ENCODE measurements at places on chromosomes 5 and 9.

GRCh38 chr9:113179839-113180238 lies 29.0 kb downstream of the SLC31A2 start:
- no peak for DNase-seq

DNA sequence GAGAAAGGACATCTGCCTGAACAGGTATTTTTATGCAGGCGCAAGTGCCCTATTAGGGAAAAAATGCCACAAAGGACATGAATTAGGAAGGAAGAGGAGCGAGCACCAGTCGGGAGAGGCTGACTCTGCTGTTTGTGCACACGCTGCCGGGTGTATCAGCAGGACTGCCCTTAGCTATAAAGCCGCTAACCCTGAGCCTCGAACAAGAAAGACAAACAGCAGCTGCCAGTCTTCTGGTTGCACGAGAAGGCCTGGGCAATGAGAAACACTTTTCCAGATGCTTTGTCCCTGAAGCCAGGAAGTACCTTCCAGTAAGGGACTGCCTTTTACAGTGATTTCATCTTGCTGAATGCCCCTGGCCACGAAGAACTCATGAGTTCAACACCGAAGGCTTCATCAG lies 12.6 kb downstream of the QSOX2 start:
- DNase-seq = no peak

- no peak for DNase-seq
Measured at GRCh38 chr9:96495341-96495740, 45.4 kb downstream of the HABP4 start.

DNA sequence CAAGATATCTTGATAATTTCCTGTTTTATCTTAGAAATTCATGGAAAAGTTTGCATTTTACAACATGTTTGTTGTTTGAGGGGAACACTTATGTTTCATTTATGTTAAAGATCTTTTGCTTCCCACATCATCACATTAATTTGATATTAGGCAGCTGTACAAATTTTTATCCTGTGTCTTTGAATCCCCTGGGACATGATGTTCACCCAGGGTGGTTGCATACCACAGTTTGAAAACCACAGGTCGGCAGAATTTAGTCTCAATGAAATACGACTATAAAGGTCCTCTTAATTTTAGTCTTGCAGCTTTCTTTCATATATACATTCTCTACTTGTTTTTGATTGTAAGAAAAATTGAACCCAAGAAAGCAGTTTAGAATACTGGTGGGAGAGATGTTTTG lies 3.7 kb downstream of the NAA35 start:
- DNase-seq = no peak

DNA sequence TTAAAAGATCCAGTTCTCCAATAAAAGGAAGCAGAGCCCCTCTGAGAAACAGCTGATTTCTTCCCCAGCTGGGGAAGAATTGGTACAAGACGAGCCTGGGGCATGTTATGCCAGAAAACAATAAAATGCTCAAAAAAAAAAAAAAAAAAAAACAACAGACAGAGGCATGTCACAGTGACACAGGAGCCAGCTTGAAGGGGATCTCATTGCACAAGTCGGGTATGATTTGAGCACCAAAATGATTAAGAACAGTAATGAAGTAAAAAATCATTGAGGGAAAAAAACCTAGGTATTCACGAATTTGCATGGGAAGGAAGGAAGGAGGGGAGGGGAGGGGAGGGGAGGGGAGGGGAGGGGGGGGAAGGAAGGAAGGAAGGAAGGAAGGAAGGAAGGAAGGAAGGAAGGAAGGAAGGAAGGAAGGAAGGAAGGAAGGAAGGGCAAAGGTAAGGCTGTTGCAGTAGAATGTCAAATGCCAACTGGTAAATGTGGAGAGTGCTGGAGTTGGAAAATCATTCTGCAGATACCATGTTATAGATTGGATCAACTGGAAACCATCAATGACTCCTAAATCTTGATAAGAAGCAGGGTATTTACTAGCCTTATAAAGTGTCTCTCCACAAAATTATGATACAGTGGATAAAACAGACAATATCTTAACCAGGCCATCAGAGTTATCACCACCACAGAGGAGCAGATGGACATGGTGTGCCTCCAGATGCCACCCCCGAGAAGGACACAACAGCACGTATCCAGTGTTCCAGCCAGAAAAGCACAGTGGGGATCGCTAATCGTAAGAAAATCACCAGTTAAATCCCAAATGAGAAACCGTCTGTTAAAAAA lies 7.2 kb downstream of the GNA14 start:
- DNase-seq = no peak

- DNase-seq = no peak
Measured at GRCh38 chr5:56313004-56313531, 79.9 kb upstream of the ANKRD55 start.

DNA sequence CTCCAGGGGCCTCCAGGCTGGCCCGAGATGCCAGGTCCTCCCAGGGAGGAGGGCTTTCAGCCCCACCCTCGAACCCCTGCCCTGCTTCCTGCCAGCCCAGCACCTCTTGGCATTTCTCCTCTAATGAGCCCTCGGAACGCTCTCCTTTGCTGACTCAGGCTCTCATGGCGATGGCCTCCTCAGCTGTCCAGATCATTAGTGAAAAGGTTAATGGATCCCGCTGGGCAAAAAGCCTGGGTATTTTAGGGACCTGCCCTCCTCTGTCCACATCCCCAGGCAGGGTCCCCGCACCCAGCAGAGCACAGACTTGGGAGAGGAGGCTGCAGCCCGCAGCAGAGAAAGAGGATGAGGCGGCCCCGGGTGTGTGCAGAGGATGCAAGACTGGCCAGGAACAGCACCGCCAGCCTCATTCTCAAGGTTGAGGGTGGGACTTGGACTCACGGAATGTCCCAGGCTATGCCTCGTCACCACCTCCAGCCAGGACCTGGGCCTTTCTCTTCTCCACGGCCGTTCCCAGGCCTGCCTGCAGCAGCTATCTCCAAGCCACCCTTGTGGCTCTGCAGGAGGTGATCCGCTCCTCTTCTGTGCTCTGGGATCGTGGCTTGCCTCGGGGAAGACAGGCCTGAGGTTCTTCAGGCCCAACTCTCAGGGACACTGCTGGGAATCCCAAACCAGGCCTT lies 23.0 kb upstream of the ADAMTS2 start:
- DNase-seq = no peak

DNA sequence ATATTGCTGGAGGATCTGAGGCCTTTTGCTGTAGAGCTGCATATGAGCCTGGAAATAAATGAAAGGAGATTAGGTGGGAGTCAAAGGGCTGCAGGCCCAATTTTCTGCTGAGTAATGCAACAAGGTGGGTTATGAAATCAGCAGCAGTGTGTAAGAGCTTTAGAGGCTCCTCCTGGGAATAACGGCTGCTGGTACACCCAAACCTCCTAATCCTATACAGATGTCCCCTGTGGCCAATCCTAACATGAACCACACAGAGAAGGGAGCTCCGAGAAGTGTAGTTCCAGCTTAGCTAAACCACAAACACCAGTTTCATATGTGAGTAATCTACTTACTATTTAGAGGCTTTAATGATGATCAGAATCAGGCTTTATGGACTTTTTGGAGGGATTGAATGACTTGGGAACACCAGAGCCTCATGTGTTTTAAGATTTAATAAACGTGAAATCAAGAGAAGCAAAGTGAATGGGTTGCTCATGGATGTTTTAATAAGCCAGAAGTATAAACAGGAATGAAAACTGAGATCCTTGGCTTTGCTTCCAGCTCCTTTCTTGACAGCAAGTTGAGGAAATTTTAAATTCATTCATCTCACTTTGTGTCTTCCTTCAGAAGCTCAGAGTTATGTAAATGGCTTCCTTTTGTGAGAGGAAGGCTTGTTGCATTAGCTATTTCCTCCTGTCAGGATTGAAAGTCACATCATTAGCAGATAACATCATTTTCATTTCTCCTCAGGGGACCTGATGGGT lies 437.5 kb downstream of the TMEM232 start:
- no peak for DNase-seq

DNA sequence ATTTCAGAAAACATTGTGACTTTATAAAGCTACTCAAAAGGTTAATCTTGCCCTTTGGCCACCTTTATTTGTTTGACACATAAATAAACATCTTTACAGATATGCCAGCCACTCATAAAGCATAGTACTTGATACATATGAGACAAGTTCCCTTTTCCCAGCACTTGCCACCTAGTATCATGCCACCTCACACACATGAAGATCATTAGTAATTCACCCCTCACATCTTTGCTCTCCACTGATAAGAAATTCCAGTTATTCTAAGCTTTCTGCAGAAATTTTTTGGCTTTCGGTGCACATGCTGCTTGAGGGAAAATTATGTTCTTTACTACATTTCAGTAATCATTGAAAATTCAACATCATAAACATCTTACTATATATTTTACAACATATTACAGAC lies 59.1 kb downstream of the DEPDC1B start:
- no peak for DNase-seq

DNA sequence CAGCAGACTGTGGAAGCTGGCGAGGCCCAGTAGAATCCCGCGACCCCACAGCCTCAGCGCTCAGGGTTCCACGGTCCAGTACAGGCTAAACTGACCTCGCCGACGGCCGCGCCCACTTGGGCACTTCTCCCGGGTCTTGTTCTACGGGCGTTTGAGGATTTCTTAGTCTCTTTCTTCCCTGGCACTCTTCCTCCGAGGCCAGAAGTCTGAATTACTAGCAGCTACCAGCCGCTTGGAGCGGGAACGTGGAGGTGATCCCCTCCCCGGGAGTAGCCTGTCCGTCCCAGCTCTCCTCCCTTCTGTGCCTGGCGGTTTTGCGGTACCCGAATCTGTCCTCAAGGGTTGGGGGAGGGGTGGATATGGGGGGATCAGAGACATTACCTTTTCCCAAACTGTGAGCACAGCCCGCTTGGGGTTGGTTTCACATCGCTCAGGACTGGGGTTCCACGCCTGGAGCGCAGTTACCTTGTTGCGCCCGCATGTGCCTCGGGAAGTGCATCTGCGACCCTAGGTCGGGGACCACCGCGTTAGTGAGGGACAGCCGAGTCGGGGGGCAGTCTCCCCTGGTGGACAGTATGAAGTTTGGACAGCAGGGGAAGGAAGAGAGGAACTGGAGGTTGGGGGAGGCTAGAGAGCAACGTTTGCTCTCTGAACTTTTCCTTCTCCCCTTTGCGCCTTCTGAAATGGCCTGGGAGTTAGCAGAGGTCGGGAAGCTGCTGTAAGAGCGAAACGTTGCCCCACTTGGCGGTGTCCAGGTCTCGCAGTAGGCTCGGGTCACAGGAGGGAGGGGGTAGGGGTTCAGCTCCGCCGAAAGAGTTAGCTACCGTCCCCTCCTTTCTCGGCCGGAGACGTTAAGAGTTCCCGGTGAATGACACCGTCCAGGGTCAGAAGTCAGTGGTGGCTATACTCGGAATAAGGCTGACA lies 190.8 kb downstream of the MEF2C start:
- no peak for DNase-seq

- DNase-seq = no peak
Measured at GRCh38 chr5:35938568-35939227, at the start of gene CAPSL. TSS of gene CAPSL (minus strand) at chr5:35938622. CDS start at chr5:35921120, 17,502 bp downstream.

GRCh38 chr9:104313396-104314110 lies 190.5 kb upstream of the OR13F1 start:
- DNase-seq = no peak

DNA sequence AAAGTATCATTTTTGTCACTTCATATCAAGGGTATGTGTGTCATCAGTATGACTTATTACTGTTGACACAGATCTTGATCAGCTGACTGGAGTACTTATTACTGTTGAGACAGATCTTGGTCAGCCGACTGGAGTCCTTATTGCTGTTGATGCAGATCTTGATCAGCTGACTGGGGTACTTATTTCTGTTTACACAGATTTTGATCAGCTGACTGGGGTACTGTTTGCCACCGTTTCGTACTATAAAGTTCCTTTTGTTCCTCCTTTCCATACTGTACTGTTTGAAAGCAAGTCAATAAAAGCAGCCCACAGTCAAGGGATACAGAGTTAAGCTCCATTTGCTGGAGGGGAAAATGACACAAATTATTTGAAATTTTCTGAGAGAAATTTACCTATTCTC lies 347.3 kb downstream of the CDH12 start:
- DNase-seq = no peak

DNA sequence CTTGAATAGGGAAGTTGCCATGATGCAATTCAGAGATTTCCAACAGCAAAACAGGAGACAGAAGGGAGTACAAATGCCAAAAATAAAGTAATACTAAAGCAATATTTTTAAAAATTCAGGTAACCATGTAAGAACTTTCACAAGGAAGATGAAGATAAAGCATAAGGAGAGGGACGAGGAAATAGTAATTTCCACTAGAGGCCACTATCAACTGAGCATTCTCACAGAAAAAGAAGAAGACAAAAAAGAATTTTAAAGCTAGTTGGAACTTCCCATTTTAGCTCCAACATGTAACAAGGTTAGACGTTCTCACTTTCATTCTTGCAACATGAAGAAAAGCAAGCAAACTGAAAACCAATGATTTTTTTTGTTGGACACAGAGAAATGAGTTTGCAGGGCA lies 779.9 kb upstream of the CDH6 start:
- no peak for DNase-seq

GRCh38 chr5:57302164-57302563 lies 128.3 kb downstream of the GPBP1 start:
- DNase-seq = peak; percentile 48

- no peak for DNase-seq
Measured at GRCh38 chr5:164359260-164360255, 854.1 kb downstream of the MAT2B start.

GRCh38 chr9:114055894-114056293 lies 22.2 kb downstream of the AMBP start:
- DNase-seq = no peak

GRCh38 chr9:91711755-91712601 lies 238.1 kb downstream of the ROR2 start:
- DNase-seq = peak; percentile 53

- no peak for DNase-seq
Measured at GRCh38 chr5:66661149-66661548, 65.0 kb downstream of the MAST4 start.

DNA sequence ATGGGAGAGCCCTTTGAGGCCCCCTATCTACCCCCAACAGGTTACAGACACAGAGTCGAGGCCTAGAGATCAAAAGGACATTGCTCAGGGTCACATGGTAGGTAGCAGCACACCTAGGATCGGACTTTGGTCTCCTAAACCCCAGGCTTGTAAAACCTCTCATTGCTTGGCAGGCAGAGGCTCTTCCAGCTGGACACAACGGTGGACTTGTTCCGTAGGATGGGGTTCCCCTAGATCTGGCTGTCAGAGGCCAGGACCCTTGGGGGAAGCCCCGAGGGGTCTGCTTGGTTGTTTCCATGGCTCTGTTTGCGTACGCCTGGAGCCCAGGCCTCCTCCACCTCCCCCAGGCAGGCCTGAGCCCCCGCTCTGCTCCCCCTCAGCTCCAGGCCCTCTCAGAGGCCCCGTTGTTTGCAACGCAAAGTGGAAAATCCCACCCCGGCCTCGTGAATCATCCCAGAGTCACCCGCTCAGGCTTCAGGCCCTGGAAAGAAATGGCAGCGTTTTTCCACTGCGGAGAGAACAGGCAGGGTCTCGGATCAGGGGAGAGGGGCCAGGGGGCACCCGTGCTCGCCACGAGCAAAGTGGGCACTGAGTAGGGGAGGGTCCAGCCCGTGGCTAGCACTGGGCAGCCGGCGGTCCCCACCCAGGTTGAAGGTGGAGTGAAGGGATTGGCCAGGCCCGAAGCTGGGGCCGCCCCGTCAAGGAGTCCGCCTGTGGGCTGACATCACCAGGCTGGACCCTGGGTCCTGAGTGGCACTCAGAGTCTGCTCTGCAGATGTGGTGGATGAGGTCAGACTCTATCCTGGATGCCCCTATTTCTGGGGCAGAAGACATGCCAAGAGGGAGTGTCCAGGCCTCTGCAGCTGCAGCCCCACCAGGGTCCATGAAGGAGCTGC lies 19.8 kb downstream of the COL27A1 start:
- DNase-seq = no peak

Data from CD4-positive, alpha-beta T cell treated with Interleukin-4 for 4 hours (primary cell).